ENCODE measurements at places on chromosomes 13 and 19. TPM values are rescaled to one million over a fixed set of nuclear protein-coding genes. Genes with fewer than 3 reads are reported as not detected.

Gene RELB
- total RNA-seq: 3.5 TPM

Gene SULT2B1
- total RNA-seq: not detected

Gene UPK1A
- not detected for total RNA-seq

Gene TEX29
- total RNA-seq: not detected

Gene DLL3
- 0.53 TPM for total RNA-seq

Gene ZNF468
- 31.0 TPM for total RNA-seq

Gene CGB2
- not detected for total RNA-seq

Gene FCER2
- not detected for total RNA-seq

Gene PRODH2
- 86.7 TPM for total RNA-seq

Gene GJB2
- not detected for total RNA-seq

Gene TTYH1
- total RNA-seq: 10.6 TPM

Gene ZNF835
- not detected for total RNA-seq

Gene NCR1
- total RNA-seq: not detected

- DNase-seq: no peak
Observed at GRCh38 chr19:7554990-7555864, 19.7 kb downstream of the PNPLA6 start.

DNA sequence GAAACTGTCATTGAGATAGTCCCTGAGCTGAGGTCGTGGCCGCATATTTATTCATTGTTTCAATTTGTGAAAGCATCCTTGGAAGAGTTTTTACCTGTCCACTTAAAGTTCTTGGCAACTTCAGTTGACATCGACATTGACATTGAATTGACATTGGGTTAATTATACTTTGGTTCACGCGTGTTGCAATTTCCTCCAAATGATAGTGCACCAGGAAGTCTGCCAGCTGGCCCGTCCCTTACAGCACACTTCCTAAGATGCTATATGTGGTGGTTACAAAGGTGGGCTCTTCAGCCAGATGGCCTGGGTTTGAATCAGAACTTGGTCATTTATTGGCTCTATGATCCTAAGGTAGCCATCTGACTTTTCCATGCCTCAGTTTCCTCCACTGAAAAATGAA is 176.0 kb downstream of the FGF14 start:
- DNase-seq: no peak

DNA sequence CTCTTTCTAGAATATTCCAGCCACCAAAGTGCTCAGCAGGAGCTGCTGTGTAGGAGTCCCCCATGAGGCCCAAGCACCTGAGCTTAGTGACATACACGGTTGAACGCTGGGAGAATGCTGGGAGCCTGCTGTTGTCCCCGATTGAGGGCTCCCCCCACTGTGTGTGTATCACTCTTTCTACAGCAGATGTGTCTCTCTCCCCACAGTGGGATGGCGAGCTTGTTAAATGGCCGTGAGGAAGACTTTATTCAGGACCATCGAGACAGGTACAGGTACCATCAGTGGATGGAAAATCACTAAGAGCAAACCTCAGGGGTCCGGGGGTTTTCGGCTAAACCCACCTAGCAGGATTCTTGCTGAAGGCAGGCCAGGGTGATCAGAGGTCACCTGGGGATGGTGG is 22.7 kb downstream of the EPN1 start:
- no peak for DNase-seq

GRCh38 chr19:29531458-29532025 is 5.7 kb downstream of the VSTM2B start:
- no peak for DNase-seq

DNA sequence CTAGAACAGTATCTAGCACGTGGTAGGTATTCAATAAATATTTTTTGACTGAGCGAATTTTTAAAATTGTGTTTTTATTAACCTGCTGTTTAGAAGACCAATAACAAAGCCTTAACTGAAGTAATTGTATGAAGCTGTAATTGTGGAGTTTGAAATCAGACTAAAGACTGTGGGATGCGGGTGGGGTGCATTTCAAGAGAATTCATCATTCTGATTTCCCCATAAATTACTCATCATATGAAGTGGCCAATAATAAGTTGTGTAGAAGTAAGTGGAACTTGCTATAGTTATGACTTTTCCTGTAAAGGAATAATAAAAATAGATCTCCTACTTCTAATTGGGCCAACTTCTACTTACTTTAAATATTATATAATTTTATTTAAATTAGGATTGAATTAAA is 449.3 kb downstream of the PCDH9 start:
- no peak for DNase-seq

DNA sequence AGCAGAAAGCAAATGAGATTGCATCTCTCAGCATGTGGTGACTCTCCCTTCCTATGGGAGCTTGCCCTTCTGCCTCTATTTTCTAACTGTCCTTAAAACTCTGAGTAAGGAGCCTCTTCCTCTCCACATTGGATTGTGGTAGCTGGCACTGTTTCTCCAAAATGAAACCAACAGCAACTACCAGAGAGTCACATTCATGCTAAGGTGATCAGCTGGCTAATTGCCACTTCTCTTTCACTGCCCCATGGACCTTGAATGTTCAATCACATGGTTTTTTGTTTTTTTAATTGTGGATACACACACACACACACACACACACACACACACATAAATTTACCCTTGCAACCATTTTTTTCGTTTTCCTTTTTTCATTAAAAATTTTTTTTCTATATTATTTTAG is 154.7 kb upstream of the TSC22D1 start:
- no peak for DNase-seq

GRCh38 chr19:27675771-27676170 is 1537.2 kb downstream of the UQCRFS1 start:
- no peak for DNase-seq

- DNase-seq: no peak
Observed at GRCh38 chr13:106371024-106371423, 164.4 kb downstream of the EFNB2 start.

DNA sequence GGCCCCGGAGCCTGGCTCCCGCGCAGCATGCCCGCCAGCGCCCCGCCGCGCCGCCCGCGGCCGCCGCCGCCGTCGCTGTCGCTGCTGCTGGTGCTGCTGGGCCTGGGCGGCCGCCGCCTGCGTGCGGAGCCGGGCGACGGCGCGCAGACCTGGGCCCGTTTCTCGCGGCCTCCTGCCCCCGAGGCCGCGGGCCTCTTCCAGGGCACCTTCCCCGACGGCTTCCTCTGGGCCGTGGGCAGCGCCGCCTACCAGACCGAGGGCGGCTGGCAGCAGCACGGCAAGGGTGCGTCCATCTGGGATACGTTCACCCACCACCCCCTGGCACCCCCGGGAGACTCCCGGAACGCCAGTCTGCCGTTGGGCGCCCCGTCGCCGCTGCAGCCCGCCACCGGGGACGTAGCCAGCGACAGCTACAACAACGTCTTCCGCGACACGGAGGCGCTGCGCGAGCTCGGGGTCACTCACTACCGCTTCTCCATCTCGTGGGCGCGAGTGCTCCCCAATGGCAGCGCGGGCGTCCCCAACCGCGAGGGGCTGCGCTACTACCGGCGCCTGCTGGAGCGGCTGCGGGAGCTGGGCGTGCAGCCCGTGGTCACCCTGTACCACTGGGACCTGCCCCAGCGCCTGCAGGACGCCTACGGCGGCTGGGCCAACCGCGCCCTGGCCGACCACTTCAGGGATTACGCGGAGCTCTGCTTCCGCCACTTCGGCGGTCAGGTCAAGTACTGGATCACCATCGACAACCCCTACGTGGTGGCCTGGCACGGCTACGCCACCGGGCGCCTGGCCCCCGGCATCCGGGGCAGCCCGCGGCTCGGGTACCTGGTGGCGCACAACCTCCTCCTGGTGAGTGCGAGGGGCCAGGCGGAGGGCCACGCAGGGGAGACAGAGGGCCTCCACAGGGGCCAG is at the start of gene KL:
TSS of gene KL (plus strand) at position 10 of the 909 bp plus-strand sequence. CDS start at position 28, 18 bp downstream.
- DNase-seq: no peak

GRCh38 chr19:41701401-41702075 is 6.9 kb upstream of the CEACAM5 start:
- no peak for DNase-seq

DNA sequence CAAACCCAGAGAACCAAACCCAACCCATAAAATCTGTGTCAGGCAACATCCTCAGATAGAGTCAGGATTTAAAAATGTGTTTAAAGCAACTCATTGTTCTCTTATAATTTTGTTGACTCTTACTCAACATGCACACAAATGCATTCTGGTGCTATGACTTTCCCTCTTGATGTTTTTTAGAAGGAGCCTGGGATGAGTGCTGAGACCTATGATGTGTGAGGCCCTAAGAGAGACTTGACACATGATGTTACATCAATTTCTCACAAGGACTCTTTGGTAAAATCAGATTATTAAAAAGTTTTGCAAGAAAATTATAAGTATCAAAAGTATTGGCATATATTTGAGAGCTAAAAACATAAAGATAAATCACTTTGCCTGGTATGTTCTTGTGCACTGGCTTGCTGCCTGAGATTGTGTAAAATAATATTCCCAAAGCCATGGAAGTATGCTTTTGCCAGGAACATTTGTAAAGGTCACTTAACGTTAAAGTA is 173.9 kb downstream of the DCLK1 start:
- no peak for DNase-seq

DNA sequence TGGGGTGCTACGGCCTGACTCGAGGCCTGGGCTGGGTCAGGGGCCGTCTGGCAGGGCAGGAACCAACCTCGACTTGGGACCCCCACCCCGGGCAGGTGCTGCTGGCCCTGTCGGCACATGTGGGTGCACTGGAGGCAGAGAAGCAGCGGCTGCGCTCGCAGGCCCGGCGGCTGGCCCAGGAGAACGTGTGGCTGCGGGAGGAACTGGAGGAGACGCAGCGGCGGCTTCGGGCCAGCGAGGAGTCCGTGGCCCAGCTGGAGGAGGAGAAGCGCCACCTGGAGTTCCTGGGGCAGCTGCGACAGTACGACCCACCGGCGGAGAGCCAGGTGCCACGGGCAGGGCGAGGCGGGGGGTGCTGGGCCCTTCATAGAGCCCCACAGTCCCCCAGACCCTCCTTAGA is 5.9 kb downstream of the KLC3 start:
- DNase-seq: peak; percentile 24

- DNase-seq: no peak
Observed at GRCh38 chr19:42132030-42132628, at the start of gene POU2F2. POU2F2 (minus strand) TSS chr19:42132446; CDS start chr19:42132411, 35 bp downstream.

DNA sequence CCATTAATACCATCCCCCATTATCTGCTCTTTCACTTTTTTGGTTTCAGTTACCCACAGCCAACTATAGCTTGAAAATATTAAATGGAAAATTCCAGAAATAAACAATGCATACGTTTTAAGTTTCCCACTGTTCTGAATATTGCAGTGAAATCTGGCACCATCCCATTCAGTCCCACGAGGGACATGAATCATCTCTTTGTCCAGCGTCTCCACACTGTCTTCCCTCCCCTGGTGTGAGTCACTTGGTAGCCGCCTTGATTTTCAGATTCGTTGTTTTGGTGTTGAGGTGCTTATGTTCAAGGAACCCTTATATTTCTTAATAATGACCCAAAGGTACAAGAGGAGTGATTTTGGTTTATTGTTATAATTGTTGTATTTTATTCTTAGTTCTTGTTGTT is 246.1 kb downstream of the DCT start:
- DNase-seq: no peak

- no peak for DNase-seq
Observed at GRCh38 chr13:29892151-29892550, 41.7 kb upstream of the UBL3 start.

- no peak for DNase-seq
Observed at GRCh38 chr19:49727217-49728030, 35.7 kb downstream of the TSKS start.

DNA sequence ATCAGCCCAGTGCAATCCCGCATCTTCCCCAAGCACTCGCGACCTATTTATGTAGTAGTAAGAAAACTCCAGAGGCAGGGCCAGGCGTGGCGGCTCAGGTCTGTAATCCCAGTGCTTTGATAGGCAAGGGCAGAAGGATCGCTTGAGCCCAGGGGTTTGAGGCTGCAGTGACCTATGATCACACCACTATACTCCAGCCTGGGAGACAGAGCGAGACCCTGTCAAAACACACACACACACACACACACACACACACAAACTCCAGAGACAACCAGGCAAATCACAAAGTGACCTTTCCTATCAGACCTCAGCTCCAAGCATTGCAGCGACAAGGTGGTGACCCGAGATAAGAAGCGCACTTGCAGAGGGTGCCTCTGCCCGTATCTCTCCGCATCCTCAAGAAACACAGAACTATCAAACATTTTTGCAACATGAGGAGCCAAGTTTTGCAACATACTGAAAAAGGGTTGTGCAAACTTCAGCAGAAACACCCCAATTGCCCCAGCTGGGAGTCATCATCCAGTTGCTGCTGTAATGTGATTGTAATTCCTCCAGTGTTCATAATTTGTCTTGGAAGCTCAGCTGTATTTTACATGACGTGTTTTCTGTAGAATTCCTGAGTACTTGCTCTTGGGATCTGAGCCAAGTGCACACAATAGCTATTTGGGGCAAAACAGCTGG is 8.7 kb upstream of the KLF2 start:
- DNase-seq: no peak

- no peak for DNase-seq
Observed at GRCh38 chr19:57351867-57352266, 796 bp downstream of the ZNF304 start.

DNA sequence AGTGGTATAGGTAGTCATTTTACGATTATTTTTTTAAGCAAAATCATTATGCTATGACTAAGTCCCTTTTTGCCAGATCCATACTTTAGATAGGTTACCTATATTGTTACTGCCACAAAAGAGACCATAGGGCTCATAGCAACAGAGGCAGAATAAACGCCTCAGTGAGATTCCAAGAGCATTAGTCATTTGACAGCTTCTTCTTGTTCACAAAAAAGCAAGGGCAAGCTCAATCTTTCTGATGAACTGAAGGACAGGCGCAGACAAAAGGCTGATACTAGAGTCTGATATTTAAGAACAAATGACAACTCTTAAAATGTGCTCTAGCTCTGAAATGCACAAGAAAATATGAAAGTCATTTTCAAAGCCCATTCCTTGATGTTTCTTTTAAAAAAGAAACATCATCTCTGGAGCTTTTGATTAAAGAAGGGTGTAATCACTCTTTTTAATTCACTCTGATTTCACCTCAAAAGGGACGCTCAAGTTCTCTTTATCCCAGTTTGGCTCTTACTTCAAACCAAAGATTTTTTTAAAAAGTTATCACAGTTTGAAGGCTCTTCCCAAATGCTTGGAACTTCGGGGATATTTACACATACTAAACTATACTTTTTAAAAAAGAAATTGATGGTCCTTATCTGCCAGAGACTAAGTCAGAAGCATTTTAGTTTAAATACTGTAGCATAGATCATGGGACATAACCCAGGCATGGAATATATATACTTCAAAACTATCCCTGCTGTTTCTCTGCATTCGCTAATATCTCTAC is 187.2 kb downstream of the EFNB2 start:
- DNase-seq: no peak

GRCh38 chr19:31232180-31232579 is 117.1 kb downstream of the TSHZ3 start:
- no peak for DNase-seq

All from HepG2 (cell line).